ENCODE measurements at places on chromosomes 3 and 15.

GRCh38 chr3:145557405-145557804 lies 603.6 kb downstream of the PLOD2 start:
- no peaks in the 10 kb centered on the region for H3K27me3 ChIP-seq
- DNase-seq: peak; percentile 58
- H3K36me3 ChIP-seq: no peaks in the 10 kb centered on the region
- no peaks in the 10 kb centered on the region for H3K4me1 ChIP-seq

GRCh38 chr3:10289077-10289476 lies 3.7 kb downstream of the GHRL start:
- no peak overlapping the region for H3K27ac ChIP-seq
- no peaks in the 10 kb centered on the region for H3K4me1 ChIP-seq
- H3K27me3 ChIP-seq: no peaks in the 10 kb centered on the region
- DNase-seq: no peak
- peaks cover 1% of the 10 kb centered on the region for H3K36me3 ChIP-seq

DNA sequence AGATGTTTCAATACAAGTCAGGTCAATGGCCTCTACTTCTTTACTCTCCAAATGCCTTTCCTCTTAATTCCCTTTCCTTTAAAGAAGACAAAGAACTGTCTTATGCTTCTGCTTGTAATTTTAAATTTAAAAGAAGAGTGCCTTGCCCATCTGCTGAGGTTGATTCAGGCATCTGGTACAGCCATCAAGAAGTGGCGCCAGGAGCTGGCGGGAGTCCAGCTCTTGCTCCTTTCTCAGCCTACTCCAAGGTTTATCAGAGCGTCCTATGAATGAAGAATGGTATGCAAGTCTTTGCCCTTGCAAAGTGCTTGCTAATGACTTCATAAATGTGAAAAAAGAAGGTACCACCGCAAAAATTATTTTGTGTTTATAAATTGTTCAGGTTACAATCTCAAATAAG lies 294.6 kb upstream of the TGFBR2 start:
- no peaks in the 10 kb centered on the region for H3K27me3 ChIP-seq
- no peaks in the 10 kb centered on the region for H3K36me3 ChIP-seq
- DNase-seq: no peak
- no peak overlapping the region for H3K27ac ChIP-seq
- H3K4me1 ChIP-seq: peaks cover 5% of the 10 kb centered on the region

- H3K4me3 ChIP-seq: no peak overlapping the region
- no peaks in the 10 kb centered on the region for H3K36me3 ChIP-seq
- no peaks in the 10 kb centered on the region for H3K27me3 ChIP-seq
- no peak for DNase-seq
Observed at GRCh38 chr15:90711418-90711824, 5.7 kb upstream of the BLM start.

DNA sequence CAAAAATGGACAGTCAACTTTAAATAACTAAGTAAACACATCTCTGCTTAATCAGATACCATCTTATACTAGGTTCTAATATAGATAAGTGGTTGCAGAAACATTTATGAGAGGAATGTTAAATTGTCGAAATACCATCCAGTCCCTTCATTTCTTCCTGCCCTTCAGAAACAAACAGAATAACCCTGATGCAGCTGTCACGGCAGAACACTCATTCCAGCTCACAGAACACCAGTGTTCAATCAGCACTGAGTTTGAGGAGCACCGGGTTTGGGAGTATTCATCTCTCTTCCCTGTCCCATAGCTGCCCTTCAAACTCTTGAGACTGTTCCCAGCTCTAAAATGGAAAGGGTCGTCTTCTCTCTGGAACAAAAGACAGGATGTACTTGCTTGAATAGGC lies 61.1 kb upstream of the TSEN2 start:
- peaks cover 2% of the 10 kb centered on the region for H3K4me1 ChIP-seq
- no peaks in the 10 kb centered on the region for H3K36me3 ChIP-seq
- H3K4me3 ChIP-seq: no peak overlapping the region
- no peaks in the 10 kb centered on the region for H3K27me3 ChIP-seq

GRCh38 chr3:102810937-102811336 lies 376.1 kb downstream of the ZPLD1 start:
- no peaks in the 10 kb centered on the region for H3K27me3 ChIP-seq
- DNase-seq: no peak
- H3K27ac ChIP-seq: no peak overlapping the region

- no peaks in the 10 kb centered on the region for H3K36me3 ChIP-seq
- no peak overlapping the region for H3K27ac ChIP-seq
- H3K4me1 ChIP-seq: no peaks in the 10 kb centered on the region
Observed at GRCh38 chr3:15948388-15948787, 150.6 kb upstream of the ANKRD28 start.

DNA sequence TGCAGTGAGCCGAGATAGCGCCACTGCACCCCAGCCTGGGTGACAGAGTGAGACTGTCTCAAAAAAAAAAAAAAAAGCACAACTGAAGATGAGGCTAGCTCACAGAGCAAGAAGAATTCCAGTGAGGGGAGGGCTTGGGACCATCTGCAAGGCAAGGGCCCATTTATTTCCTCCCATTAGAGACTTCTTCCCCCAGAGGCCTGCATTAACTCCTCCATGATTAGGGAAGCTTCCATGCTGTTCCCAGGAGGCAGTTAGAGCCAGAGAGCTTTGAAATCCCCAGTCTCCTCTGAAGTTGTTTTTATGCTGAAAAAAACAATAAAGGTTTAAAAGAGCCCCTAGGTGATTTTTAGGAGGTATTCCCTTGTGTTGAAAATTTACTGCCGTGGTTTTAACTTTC lies 54.3 kb upstream of the ADCY5 start:
- no peak for DNase-seq
- H3K27me3 ChIP-seq: no peaks in the 10 kb centered on the region
- H3K4me1 ChIP-seq: peaks cover 4% of the 10 kb centered on the region
- H3K27ac ChIP-seq: no peak overlapping the region
- H3K4me3 ChIP-seq: no peak overlapping the region

GRCh38 chr3:171809611-171809860 lies 747 bp downstream of the PLD1 start:
- peaks cover 17% of the 10 kb centered on the region for H3K4me1 ChIP-seq
- peak overlapping the region; percentile 94 for H3K27ac ChIP-seq
- peak; percentile 80 for DNase-seq
- peak overlapping the region; percentile 63 for H3K4me3 ChIP-seq

GRCh38 chr15:99454941-99455788 lies 110.6 kb upstream of the MEF2A start:
- no peaks in the 10 kb centered on the region for H3K36me3 ChIP-seq
- peak; percentile 95 for DNase-seq
- H3K4me1 ChIP-seq: peaks cover 30% of the 10 kb centered on the region

- H3K4me1 ChIP-seq: no peaks in the 10 kb centered on the region
- no peak overlapping the region for H3K27ac ChIP-seq
- no peak for DNase-seq
- H3K27me3 ChIP-seq: no peaks in the 10 kb centered on the region
Observed at GRCh38 chr3:179288845-179289244, 34.0 kb upstream of the ZNF639 start.

DNA sequence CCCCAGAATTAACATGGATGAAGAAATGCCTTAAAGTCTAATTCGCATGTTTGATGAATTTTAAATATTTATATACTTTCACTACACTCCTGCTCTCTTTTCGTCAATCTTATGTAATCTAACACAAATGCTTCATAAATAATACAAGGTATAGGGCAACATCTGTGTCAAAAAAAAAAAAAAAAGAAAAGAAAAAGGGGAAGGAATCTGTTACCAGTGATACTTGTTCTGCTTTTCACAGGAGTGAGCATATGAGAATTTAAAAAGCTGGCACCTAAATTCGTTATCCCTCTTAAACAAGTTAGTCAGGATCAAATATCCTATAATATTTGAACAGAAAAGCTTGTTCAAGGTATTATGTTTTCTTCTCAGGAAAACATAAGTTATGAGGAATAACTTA lies 243.8 kb downstream of the KCNH8 start:
- no peaks in the 10 kb centered on the region for H3K4me1 ChIP-seq
- no peaks in the 10 kb centered on the region for H3K36me3 ChIP-seq
- no peaks in the 10 kb centered on the region for H3K27me3 ChIP-seq
- DNase-seq: no peak
